ENCODE measurements at places on chromosomes 5 and 9.

- no peak for DNase-seq
These were observed 212.5 kb downstream of the NNT start for GRCh38 chr5:43815497-43815896.

GRCh38 chr9:133692364-133692985 is 45.7 kb downstream of the SARDH start:
- DNase-seq: no peak

DNA sequence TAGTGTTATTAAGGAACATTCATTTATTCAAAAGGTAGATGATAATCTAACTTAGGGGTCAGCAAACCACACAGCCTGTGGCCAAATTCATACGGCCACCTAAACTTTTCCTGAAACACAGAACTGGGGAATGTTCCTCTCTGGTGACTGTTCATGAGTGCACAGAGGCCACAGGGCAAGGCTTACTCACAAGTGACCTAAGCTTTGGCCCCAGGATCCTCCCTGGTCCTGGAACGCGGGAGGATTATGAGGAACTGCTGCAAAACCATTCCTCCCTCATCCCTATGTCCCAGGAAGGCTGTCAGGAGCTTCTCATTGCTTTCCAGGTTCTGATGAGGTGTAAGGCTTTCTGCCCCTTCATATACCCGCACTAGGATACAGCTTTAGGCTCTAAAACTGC is 397.6 kb downstream of the SEMA5A start:
- DNase-seq: no peak

- DNase-seq: no peak
These were observed 38.2 kb upstream of the SEMA4D start for GRCh38 chr9:89536145-89536574.

DNA sequence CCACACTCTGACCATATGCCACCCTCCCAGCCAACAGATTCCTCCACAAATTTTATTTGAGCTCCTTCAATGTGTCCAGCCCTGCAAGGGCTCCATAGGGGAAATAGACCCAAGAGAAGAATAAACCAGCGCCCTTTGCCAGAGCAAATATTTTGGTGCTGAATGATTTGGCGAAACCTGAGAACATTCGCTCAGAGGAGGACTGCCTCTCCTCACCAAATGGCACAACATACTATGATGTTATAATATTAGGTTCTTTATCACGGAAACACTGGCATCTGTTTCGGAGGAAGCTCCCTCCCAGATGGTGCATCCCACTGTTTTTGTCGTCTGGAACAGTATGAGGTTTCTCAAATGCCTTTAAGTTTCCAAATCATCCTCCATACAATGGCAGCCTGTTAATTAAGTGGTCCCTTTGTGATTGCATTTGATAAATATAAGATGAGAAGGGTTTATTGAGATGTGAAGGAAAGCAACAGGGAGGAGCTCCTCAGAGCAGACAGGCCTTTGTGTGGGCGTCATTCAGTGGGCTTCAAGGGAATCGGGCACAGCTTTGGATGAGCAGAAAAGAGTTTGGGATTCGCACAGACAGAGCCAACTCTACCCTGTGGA is 139.1 kb upstream of the ADRA1B start:
- no peak for DNase-seq

All from activated T-helper 1 cell treated with Interleukin-2 at 50 U/mL for 16 hours (primary cell).